ENCODE measurements at places on chromosomes 16 and 17.
A peak's percentile ranks its signal among the peaks of the same experiment; 100 is the strongest.

DNA sequence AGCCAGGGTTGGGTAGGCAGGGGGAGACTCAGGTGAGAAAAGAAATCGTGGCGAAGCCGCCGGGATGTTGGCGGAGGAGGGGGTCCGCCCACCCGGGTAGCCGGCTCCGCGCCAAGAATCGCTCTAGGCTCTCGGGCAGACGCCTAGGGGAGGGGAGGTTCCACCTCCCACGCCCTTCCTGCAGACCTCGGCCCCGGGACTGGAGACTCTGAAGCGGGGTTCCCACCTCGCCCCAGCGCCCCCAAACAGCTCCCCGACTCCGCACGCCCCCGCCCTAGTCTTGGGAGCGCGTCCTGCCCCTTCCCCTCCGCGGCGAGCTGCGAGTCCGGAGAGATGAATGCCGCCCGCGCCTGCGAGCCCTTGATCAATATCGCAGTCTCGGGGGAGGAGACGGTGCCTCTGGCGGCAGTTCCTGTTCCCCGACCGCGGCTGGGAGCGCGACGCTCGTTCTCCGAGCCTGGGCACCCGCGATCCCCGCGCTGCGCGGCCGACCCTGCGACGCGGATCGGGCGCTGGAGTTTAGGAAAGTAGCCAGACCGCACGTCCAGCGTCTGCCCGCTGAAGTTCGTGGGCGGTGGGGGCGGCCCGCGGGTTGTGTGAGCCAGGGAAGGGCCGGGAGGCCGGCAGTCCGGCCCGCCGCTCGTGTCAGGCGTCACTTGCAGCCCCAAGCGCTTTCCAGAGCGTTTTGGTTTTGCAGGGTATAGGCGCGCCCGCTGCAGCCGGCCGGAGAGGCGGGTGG, 790 bp downstream of the CRHR1 start:
- no peak for DNase-seq

DNA sequence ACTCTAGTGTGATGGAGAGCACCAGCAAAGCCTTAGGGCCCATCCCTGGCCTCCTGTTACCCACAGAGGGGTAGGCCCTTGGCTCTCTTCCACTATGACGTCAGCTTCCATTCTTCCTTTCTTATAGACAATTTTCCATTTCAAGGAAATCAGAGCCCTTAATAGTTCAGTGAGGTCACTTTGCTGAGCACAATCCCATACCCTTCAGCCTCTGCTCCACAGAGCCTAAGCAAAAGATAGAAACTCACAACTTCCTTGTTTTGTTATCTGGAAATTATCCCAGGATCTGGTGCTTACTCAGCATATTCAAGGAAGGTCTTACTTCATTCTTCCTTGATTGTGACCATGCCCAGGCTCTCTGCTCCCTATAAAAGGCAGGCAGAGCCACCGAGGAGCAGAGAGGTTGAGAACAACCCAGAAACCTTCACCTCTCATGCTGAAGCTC, at the start of gene CCL8:
Gene CCL8 (plus strand): TSS at position 397 of the 445 bp plus-strand sequence. CDS start 67 bp downstream, outside the sequence.
- DNase-seq = no peak

DNA sequence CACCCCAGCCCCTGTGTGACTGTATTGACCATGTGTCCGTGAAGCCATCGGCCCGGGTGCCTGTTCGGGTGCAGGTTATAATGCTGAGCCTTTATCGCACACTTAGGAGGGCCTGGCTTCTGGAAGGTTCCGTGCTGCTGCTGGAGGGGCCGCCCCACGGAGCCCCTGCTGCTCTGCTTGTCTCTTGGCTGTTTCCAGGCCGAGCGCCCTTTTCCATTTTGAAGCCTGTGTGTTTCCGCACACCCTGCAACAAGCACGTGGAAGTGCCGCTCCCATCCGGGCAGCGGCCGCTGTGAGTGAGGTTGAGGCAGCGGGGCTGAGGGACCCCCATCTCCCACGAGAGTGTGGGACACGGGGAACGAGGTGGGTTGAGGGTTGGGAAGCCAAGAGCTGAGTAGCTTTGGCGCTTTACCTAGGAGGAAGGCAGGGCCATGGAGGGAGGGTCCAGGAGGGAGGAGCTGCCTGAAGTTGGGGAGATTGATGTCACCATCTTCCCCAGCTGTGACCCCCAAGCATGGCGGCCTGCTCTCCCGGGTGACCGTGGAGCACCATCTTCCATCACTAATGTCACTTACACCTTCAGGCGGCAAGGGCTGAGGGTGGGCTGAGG, 200.1 kb upstream of the GSE1 start:
- no peak for DNase-seq

- DNase-seq = no peak
These were observed 5.4 kb upstream of the CYTH1 start for GRCh38 chr17:78787444-78787843.

- DNase-seq = no peak
These were observed 5.7 kb downstream of the IRX5 start for GRCh38 chr16:54936201-54936978.

GRCh38 chr17:39200070-39200879, at the start of gene RPL19:
Gene RPL19 (plus strand): TSS chr17:39200283. CDS start chr17:39200345, 62 bp downstream.
- DNase-seq = peak; percentile 56

DNA sequence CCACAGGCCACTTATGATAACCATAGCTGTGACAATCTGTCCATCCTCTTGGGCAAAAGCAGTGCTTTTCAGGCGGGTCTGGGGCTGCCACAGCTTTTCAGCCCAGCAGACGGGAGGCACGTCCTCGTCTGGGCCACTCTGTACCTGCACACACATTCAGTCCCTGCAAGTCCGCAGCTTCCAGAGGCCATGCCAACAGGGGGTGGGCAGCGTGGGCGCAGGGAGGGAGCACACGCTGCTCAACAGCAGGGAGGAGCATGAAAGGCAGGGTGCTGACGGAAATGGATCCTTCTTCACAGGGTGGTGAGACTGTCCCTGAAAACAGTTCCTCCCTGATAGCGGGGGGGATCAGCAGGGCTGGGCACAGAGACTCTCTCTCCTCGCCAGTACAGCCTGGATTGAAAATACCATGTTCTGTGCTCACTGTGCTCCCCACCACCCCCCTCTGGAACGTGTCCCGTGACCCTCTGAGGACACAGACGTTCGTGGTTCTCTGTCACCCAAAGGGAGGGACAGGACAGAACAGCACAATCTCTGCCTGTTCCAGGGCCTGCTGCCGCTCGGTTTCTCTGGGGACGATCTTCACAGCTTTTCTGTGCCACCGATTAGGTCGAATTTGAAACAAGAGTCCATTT, 41.7 kb downstream of the PEMT start:
- DNase-seq = no peak

DNA sequence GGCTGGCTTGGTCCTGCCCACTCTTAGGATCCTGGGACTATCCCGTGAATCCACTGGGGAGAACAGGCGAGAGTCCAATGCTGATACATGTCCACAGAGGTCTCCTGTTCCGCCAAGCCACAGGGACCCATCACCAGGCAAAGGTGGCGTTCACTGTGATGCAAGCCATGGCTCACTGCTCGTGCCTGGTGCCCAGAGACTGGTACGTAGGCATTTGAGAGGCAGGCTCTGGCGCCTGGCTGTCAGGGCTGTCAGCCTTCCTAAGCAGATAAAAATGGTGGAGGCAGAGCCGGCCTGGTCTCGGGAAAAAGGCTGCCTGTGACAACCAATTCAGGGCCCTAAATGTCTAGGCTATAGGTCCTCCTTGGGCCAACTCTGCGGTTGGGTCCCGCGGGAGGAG, 2329.0 kb downstream of the TP53TG3F start:
- DNase-seq = no peak

- no peak for DNase-seq
These were observed 34.3 kb upstream of the RPRML start for GRCh38 chr17:47013341-47013740.

Data from stimulated activated CD8-positive, alpha-beta memory T cell treated with anti-CD3 and anti-CD28 coated beads, Interleukin-7, amount 100 ng/mL, for 1 hour (primary cell).